Amygdala (tissue), 56 donors: ENCODE measurements at places on chromosomes 4 and X.

DNA sequence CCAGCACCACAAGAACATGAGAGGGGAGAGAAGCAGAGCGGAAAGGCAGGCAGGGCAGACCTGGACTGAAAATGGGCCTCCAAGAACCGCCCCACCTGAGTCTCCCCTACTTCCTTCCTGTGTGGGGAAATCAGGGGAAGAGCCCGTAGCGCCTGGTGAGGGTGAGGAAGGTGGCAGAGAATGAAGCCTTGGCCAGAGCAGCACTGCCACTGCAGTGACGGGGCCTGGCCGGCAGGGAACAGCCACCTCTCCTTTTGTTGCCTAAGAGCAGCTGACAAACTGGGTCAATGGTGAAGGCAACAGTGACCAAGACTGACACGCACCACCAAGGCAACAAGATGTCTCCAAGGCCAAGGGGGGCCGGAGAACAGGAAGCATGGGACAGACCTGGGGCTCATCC, 58.4 kb upstream of the CBR4 start:
- DNase-seq: no peak

- DNase-seq: no peak
Observed at GRCh38 chr4:163107754-163108153, 58.9 kb downstream of the NAF1 start.

DNA sequence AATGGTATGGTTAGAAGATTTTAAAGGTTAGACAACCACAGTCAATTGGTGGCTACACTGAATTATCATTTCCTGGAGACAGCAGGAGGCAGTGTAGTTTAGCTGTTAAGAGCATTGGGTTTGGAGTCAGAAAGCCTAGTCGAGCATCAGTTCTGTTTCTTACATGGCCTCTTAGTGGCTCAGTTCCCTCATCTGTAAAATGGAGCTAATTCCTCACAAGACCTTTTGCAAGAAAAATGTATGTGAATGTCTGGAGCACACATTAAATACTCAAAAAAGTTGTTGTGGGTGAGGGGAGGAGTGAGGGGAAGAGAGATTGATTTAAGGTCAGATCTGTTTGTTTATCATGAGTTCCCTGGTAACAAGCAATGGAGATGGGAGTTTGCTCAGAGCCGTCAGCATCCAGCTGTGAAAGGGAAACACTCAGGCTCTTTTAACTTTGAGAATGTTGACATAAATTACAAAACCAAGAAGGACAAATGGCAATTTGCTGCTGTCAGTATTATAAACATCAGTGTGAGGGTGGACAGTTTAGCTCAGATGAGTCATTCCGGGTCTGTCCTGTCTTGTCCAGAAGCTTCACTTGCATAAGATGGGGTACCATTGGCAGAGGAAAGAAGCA, 98.2 kb upstream of the PGRMC2 start:
- no peak for DNase-seq

GRCh38 chr4:74364652-74365491, at the start of gene EREG:
Gene EREG, plus strand, starts transcription at chr4:74365145. Its CDS starts 164 bp downstream, at chr4:74365309.
- DNase-seq: no peak

DNA sequence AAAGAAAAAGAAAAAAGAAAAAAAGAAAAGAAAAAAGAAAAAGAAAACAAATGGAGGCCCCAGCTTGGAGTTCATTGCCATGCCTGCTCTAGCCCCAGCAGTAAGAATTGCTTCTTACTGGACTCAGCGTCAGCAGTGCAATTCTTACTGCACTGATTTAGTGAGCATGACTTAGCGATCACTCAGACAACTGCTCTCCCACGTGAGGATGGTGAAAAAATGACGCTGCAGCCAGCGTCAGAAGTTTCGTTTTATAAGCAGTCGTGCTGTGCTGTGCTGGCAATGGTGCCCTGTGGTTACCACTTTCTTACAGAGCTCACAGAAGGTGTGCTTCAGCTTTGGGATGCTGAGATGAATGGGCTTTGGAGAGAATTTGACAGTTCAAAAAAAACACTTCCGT, 68.3 kb upstream of the DDX3X start:
- DNase-seq: no peak

- no peak for DNase-seq
Observed at GRCh38 chr4:5127556-5127955, 76.3 kb downstream of the STK32B start.

- no peak for DNase-seq
Observed at GRCh38 chr4:76188557-76188956, 25.1 kb downstream of the SCARB2 start.

DNA sequence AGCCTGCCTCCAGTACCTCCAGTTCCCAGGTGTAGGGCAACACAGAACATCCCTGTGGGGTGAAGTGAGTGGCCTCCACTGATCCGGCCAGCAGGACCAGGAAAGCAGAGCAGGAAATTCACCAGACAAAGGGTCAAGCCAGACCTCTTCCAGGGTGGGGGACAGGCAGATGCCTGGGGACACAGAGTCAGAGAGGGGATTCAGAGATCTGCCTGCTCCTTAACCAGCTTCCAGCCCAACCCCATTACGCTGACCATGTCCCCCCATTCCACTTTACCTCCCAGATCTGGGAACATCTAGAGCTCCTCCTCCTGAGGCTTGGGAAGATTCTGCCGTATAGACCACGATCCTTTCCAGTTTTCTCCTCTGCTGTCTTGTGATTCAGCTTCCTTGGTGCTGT, 72.9 kb upstream of the MTM1 start:
- no peak for DNase-seq

- no peak for DNase-seq
Observed at GRCh38 chr4:118825799-118826198, 10.1 kb downstream of the SEC24D start.

- no peak for DNase-seq
Observed at GRCh38 chr4:158760866-158761265, 8.0 kb upstream of the FNIP2 start.

DNA sequence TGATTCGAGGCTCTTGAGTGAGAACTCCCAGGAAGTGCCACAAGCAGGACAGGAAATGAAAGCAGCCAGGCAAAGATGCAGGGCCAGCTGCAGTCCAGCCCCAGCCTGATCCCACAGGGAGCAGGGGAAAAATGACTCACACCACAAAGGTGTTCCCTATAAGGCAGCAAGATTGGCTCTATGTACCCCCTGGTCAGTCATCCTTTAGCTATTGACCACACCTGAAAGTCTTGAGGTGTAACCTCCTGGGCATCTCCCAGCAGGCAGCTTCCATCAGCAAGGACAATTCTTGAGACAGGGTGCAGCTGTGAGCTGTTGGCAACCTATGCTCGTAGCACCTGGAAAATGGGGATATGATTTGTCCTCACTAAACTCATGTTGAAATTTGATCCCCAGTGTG, 27.9 kb upstream of the EXOC1L start:
- no peak for DNase-seq

DNA sequence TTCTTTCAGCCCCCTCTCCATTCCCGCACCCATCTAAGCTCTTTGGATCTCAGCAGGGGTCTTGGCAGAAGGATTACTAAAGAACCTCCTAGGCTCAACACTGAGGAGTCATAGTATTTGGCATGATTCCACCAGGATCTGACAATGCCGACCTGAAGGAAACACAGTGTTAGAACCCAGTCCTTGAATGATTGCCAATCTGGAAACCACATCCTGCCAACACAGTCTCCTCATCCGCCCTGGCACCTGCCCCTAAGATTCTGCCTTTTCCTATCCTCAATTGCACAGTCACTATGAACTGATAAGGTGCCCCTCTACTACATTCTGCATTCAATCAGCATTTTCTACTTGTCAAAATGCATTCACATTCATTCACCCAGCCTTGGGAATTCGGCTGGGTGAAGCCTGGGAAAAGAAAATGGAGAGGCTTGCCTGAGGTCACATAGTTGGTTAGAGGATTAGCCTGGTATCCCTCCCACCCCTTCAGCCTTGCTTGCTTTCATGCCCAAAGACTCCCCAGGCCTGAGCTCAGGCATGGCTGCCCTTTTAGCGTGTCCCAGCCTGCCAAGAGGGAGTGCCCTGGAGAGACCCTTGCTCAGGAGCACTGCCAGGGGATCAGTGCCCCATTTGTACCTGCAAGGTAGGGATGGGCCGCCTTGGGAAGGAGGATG, 2.2 kb upstream of the CLDN2 start:
- DNase-seq: no peak

DNA sequence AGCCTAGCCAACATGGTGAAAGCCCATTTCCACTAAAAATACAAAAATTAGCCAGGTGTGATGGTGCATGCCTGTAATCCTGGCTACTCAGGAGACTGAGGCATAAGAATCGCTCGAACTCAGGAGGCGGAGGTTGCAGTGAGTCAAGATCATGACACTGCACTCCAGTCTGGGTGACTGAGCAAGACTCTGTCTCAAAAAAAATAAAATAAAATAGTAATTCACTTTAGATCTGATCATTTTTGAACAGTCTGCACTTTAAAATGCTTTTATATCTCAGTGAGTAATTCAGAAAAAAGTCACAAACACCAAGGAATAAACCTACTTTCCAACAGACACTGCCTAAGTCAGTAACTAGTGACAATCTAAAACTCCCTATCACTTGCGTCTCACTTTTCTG, 25.6 kb upstream of the CORIN start:
- DNase-seq: no peak

DNA sequence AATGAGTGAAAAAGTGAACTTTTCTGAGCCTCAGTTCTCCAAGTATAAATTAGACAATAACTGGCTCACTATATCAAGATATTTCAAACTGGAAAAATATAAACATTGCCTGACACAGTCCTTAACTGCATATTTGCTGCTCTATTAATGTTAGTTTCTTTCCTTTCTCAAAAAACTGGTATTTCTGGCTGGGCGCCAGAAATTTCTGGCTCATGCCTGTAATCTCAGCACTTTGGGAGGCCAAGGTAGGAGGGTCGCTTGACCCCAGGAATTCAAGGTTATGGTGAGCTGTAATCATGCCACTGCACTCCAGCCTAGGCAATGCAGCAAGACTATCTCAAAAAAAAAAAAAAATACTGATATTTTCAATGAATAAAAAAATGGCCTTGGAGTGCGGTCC, 227.0 kb downstream of the MAGEB17 start:
- DNase-seq: no peak

DNA sequence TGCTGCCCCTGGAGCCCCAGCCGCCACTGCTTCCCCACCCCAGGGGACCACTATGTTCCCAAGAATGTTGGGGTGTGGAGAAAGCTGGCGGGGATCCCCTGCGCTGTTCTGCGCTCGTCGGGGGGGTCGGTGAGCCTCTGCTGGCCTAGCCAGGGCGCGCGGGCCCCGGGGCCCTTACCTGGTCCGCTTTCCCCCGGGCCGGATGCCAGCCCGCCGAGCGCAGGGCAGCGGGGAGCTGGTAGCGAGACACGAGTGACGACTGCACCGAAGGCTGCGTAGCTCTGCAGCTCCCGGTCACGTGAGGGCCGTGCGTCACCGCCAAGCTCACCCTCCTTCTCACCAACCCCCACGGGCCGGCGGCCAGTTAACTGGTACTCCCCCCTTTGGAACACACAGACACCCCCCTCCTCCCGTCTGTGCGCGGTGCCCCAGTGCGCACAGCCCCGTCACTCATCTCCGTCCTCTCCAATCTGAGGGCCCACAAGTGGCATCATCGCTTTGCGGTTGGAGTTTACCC, at the start of gene BEX1:
TSS of gene BEX1 (minus strand) at position 254 of the 517 bp plus-strand sequence. CDS start 897 bp downstream, outside the sequence.
- DNase-seq: peak; percentile 68

- DNase-seq: no peak
Observed at GRCh38 chr4:122930862-122931261, 8.5 kb upstream of the NUDT6 start.

DNA sequence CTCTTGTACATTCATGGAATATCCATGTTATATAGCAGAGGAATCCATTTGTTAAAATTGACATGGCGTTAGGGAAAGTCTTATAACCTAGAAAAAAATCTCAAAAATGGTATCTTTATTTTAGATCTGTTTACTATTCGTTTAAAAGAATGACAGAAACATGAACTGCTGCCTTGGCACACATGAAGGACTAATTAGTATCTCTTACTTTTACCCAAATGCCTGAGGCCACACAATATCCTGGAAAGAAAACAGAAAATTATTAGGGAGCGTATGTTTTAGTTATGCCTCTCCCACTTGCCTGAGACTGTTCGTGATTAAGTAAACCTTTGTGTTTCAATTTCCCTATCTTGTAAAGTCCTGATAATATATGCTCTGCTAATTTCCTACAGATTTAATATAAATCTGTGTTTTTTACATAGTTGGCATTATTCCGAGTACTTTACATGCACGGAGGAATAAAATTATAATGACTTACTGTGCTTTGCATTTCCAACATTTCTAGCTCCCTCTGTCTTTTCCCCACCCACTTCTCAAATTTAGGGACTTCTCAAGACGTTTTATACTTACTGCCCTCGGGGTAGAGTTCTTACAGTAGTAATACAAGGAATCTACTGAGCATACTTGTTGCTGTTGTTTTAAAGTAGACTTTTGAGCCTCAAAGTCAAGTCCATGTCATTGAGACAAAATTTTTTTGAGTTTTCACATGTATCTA, 147.3 kb downstream of the VEGFC start:
- no peak for DNase-seq

GRCh38 chrX:68846536-68846935, 17.7 kb downstream of the EFNB1 start:
- no peak for DNase-seq

DNA sequence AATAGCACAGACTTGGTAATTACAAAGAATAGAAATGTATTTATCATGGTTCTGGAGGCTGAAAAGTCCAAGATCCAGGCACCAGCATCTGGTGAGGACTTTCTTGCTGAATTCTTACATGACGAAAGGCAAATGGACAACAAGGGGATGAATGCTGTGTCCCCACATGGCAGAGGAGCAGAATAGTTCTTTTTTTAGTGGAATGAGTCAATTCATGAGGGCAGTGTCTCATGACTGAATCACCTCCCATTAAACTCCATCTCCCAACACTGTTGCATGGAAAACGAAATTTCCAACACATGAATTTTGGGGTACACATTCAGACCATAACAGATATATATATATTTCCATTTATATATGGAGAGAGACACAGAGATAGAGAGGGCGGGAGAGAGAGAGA, 628.3 kb downstream of the TRIML1 start:
- no peak for DNase-seq

- DNase-seq: no peak
Observed at GRCh38 chrX:124467202-124467601, 120.8 kb downstream of the SH2D1A start.

- no peak for DNase-seq
Observed at GRCh38 chr4:156265407-156265806, 311.7 kb upstream of the CTSO start.

DNA sequence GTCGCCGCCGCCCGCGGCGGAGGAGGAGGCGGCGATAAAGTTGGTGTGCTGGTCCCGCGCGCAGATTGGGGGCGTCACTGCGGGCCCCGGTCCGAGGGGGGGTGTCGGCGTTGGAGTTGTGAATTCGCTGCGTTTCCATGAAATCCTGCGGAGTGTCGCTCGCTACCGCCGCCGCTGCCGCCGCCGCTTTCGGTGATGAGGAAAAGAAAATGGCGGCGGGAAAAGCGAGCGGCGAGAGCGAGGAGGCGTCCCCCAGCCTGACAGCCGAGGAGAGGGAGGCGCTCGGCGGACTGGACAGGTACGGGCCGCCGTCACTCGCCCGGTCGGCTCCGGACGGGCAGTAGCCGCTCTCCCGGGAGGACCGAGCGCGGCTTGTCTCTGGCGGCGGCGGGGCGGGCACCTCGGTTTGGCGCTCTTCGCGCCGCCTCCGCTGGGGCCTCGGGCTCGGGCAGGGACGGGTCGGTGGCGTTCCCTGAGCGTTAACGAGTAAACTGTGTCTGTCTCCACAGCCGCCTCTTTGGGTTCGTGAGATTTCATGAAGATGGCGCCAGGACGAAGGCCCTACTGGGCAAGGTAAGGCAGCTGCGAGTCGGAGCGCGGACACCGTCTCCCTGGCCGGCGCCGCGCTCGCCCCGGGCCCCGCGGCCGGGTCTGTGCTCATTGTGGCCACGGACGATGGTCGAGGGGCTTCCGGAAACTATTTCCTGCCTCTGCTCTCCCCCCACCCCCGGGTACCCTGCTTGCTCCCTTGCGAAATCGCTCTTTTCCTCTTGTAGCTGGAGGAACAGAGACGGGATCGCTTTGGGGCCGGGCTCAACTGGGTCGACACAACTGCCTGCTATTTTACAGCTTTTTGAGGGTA, 658 bp downstream of the KDM6A start:
- DNase-seq: peak; percentile 11
